ENCODE measurements at places on chromosomes 16 and 17. TPM values are rescaled to one million over a fixed set of nuclear protein-coding genes. Genes with fewer than 3 reads are reported as not detected.

The SLC47A1 gene
- total RNA-seq = 0.40 TPM

The UMOD gene
- total RNA-seq = not detected

The CRYBA1 gene
- not detected for total RNA-seq

The CYGB gene
- 2.0 TPM for total RNA-seq

The MEOX1 gene
- total RNA-seq = not detected

The PGP gene
- 10.0 TPM for total RNA-seq

The ASIC2 gene
- total RNA-seq = under 0.01 TPM

The TBC1D3I gene
- total RNA-seq = 0.22 TPM

The KRT31 gene
- not detected for total RNA-seq

The PROCA1 gene
- total RNA-seq = 0.22 TPM

The MYH11 gene
- under 0.01 TPM for total RNA-seq

The KRTAP4-9 gene
- not detected for total RNA-seq

The PPP1R27 gene
- not detected for total RNA-seq

The TEKT1 gene
- total RNA-seq = not detected

The SCNN1G gene
- total RNA-seq = 0.65 TPM

The RNF151 gene
- total RNA-seq = not detected

The KRT24 gene
- not detected for total RNA-seq
